ENCODE measurements at places on chromosomes 6 and 20. TPM values are rescaled to one million over a fixed set of nuclear protein-coding genes. Genes with fewer than 3 reads are reported as not detected.

Gene CST4
- 0.42 TPM for total RNA-seq

Gene FABP7
- not detected for total RNA-seq

Gene CLVS2
- not detected for total RNA-seq

Gene KCNK5
- 0.78 TPM for total RNA-seq

Gene GMNN
- total RNA-seq: 22.8 TPM

Gene OTOR
- not detected for total RNA-seq

Gene WFDC5
- total RNA-seq: not detected

Gene AKAP12
- 8.8 TPM for total RNA-seq

Gene TPD52L1
- total RNA-seq: 107 TPM

Gene PROKR2
- total RNA-seq: not detected

Gene BTN3A1
- 12.6 TPM for total RNA-seq

Gene TRIM26
- 14.2 TPM for total RNA-seq

Gene GSTA3
- total RNA-seq: not detected

Gene PYGB
- total RNA-seq: 453 TPM

Gene LPA
- not detected for total RNA-seq

Gene SIRPA
- total RNA-seq: 6.2 TPM

Gene CFB
- total RNA-seq: not detected

Gene HLA-DPA1
- not detected for total RNA-seq

Gene METTL24
- total RNA-seq: not detected

Gene CST5
- not detected for total RNA-seq

Gene MOG
- total RNA-seq: not detected

Gene SAMD10
- 3.6 TPM for total RNA-seq

Gene VSX1
- not detected for total RNA-seq

Gene APOM
- 2.4 TPM for total RNA-seq

Gene TCP11
- total RNA-seq: not detected

Gene FAM209B
- total RNA-seq: not detected

Gene BMP5
- total RNA-seq: 4.1 TPM

Gene ZBP1
- total RNA-seq: not detected

Gene SCGN
- total RNA-seq: not detected

Gene OR12D1
- not detected for total RNA-seq

Gene DST
- 184 TPM for total RNA-seq

Gene GPX5
- total RNA-seq: not detected

Gene PLG
- total RNA-seq: not detected

Gene UBD
- not detected for total RNA-seq

Gene EFCAB8
- total RNA-seq: not detected

Gene PLCB1
- 66.0 TPM for total RNA-seq

Gene PRL
- not detected for total RNA-seq

Gene DLK2
- total RNA-seq: not detected

Gene SLC22A2
- not detected for total RNA-seq

Gene GHRH
- not detected for total RNA-seq

Gene RAB23
- 13.1 TPM for total RNA-seq

Gene SOX12
- total RNA-seq: 11.0 TPM

Gene C20orf141
- total RNA-seq: not detected

Gene PKIB
- total RNA-seq: not detected

Gene BTNL2
- not detected for total RNA-seq

All from NCI-H460 (cell line).